MG63 (cell line): ENCODE measurements at places on chromosomes 2 and 18.

DNA sequence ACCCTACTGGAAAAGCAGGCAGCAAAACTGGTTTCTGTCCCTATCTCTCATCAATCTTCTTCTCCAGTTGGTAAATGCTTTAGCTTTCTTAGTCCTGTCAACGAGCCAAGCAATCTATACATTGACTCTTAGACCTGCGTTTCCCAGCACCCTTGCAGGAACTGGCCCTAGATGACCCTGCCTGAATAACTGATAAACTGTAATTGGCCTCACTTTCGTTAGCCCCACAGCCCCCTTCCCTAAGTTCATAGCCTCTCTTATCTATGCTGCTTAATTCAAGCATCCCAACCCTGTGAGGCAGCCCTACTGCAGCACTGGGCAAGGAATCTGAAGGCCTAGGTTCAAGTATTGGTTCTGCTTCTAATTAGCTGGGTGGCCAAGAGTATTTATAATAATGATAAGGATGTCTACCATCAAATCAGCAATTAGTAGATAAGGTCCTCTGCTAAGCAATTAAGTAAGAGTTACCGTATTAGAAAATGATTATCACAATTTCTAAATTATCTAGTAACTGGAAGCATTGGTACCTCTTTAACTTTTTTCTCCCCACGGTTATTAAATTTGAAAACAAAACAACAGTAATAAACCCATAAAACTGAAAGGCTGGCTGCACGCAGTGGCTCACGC lies 86.4 kb upstream of the RMDN2 start:
- no peak for DNase-seq

DNA sequence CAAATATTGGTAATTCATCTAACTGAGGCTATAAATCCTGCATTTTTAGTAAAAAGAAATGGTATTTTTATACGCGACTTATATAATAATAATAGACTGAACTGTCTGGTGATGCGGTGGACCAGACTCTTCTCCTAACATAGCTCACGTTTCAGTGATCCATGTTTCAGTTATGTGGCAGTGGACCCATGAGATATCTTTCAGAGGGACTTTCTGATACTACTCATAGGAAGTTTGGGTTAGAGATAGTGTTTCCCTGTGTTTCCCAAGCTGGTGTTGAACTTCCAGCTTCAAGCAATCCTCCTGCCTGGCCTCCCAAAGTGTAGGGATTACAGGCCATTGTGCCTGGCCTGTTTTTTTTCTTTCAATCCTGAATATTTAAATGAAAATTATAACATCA lies 59.2 kb downstream of the KCTD1 start:
- no peak for DNase-seq

DNA sequence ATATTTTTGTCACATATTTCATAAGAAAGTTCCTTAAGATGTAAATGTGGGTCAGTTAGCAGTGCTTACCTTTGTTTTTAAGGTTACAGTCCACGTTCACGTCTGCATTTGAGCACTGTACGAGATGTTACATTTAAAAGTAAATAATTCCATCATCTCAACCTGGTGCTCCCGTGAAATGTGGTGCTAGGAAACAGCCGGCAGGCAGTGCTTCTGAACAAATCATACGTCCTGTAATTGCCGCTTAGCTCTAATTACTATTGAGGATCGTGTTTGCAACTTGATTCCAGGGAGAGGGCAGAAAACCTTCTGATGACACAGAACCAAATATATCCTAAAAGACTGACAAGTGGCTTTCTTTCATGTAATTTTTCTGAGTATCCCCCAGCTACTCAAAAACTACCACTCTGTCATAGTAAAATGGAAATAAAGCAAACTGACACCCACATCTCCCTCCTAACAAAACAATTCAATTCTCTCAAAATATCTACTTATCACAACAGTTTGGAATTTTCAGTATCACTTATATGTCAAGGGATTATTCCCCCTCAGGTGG lies 297.8 kb upstream of the SESTD1 start:
- DNase-seq, result no peak

DNA sequence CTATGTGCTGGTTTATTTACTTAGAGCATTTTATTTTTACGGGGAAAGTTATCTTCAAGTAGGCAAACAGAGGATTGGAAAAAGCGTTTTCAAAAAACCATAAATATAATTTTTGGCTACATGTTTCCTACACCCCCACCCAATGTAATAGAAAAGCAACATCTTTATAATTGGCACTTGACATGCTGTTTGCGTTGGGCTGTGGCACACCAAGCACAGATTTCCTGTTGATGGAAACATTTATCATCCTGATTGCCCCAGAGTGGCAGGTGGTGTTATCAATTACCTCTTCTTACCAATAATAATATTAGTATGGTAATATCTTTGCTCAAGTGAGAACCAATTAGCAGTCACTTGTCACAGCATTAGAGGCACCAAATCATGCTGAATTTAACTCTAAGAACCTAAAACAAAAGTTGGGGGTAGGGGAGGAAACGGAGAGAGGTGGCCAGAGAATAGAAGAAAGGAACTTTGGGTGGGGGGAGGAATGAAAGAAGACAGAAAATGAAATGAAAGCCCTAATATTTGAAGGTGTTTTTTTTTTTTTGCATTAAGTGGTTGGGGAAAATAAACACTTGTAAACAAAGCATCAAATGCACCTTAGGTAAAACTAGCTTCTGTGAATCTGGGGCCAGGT lies 3.8 kb upstream of the SALL3 start:
- no peak for DNase-seq

- DNase-seq, result no peak
Observed at GRCh38 chr2:237729681-237730475, 68.7 kb upstream of the RBM44 start.

GRCh38 chr2:162926501-162926900 lies 87.9 kb upstream of the KCNH7 start:
- peak; percentile 46 for DNase-seq

DNA sequence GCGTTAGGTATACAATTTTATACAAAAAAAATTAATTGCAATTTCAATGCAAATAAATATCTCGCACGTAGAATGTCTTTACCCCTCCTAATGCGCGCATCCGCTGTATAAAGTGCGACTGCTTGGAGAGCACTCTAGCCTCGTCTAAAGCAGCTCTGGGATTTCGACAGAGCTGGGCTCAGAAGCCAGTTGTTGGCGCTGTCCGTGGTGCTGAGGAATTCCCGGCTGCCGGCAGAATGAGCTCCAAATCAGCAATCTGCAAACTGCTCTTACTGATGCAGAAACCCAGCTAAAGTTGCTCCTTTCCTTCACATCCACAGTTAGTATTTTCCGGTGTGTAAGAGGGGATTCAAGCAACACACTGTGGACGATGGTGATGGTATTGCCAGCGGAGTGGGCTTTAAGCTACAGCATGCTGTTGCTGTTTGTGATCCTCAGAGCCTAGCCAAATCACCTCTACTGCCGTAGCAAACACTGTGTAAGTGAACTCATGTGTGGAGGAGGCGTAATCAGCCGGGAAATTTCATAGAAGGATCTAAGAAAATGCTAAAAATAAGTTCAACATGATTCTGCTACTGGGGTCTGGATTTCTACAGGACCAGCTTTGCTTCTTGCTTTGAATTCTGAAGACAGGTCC lies at the start of gene VWC2L:
VWC2L (plus strand) TSS at position 137 of the 637 bp plus-strand sequence. CDS start 3,140 bp downstream, outside the sequence.
- DNase-seq, result peak; percentile 65

GRCh38 chr2:235774153-235774870 lies 280.5 kb downstream of the AGAP1 start:
- DNase-seq, result no peak

GRCh38 chr2:69109255-69109654 lies 96.3 kb downstream of the ANTXR1 start:
- DNase-seq, result no peak

DNA sequence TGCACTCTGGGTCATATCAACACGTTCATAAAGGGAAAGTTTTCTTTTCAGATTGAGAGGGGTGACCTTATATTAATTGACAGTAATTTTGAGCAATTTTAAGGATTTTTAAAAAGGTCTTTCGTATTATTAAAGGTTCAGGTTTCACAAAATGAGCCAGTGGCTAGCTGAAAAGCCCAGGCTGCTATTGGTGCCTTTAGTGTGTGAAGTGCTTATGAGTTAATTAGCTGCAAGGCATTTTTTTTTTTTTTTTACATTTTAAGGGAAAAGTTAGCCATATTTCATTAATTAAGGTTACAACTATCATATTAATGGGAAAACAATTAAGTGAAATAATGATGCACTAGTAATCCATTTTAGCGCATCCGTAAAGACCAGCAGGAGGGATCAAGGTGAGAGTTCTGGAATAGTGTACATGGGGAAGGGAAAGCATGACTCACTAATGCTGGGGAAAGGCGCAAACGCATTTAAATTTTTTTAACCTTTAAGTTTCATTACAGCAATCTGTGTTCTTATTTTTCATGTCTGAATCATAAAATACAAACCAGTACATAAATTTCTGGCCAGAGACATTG lies 200.0 kb downstream of the ZNF407 start:
- DNase-seq, result no peak
